Stimulated activated CD4-positive, alpha-beta T cell treated with anti-CD3 and anti-CD28 coated beads, Interleukin-12 subunit alpha, Interleukin-12 subunit beta, amount 100 ng/mL, for 4 hours (primary cell): ENCODE measurements at places on chromosomes 3 and 15.

GRCh38 chr3:126319701-126320295 lies 37.4 kb downstream of the KLF15 start:
- no peak for DNase-seq

DNA sequence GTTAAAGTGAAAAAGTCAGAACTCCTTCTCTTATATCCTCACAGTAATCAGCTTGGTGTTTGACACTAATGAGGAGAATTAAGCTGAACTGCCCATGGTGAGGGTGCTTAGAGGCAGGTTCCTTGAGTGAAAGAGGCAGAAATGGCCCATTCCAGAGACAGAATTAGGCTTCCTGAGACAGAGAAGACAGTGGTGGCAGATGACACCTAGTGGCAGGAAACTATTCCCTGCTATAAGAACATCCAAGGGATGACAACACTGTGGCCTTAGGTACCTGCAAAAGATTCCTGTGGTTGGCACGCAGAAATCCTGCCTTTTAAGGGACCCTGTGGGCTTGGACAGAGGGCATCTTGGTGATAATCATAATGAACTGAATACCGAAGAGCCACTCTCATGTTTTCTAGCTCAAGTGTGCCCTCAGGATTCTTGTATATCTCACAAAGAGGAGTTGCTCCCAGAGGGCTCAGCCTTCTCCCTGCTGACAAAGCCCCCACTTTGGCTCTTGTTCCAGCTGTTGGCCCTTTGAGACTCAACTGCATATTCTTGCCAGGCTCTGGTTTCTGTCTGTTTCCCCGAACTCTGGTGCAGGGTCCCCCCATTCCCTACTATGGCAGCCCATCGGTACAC lies 56.0 kb downstream of the KBTBD12 start:
- no peak for DNase-seq

DNA sequence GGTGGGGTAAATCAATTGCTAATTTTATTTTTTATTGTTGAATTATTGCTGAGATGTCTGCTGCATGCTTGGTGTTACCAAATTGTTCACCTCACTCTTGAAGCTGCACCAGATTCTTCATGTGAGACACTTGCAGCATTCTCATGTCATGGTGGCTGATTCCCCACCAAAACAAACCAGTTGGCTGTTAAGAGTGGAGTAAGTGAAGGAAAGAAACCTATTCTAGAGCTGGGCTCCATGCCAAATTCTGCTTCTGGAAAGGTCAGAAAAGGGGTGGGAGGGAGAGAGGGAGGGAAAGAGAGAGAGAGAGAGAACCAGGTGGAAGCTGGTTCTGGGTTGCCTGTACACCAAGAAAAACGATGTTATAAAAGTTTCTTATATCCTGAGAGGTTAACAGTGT lies 317.5 kb upstream of the THRB start:
- no peak for DNase-seq

- no peak for DNase-seq
Measured at GRCh38 chr15:68885070-68885469, 45.3 kb upstream of the SPESP1 start.

DNA sequence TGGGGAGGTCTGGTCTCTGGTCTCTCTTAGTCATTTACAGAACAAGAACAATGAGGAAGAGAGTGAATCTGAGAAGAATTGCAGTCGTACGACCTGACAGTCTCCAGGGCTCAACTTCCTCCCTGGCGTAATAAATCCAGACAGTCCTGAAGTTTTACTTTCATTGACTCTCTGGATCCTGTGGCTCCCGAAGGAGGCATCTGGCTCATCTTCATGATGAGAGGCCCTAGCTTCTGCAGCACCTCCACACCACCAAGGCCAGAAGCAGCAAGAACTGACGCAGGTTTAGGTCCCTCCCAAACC lies 11.8 kb upstream of the CYFIP1 start:
- no peak for DNase-seq

GRCh38 chr3:78880603-78881461 lies 887.0 kb downstream of the ROBO1 start:
- no peak for DNase-seq

DNA sequence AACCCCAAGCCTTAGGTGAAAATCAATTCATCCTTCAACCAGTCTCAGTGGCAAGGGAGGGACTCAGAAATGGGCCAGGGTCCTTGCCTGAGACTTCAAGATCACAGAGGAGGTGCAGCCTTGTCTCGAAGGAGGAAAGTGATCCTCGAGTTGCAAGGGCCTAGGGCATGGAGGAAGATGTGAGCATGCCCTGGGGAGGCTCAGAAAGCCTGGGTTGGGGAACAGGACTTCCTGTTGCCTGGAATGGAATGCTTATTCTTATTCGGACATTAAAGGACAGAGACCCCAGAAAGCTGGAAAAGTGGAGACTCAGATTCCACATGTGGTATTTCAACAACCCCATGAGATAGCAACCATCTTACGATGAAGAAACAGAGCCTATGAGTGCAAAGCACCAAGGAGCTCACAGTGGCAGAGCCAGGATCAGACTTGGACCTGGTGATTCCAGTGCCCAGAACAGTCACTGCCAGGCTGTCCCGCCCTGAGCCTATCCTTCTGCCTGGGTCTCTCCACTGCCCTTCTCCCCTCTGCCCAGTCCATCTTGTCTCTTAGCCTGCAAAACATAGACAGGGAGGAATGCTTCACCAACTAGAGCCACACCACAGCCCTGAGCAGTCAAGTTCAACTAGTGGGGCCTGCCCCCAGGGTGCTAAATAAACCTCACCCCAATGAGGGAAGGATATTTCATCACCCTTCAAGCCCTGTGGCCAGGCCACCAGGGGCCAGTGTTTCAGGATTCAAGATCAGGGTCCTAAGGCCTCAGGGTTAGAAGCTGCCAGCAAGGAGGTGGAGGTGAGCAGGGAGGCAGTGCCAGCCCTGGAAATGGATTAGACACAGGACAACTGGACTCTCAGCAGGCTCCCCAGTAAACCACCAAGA lies 21.9 kb downstream of the DAPK2 start:
- no peak for DNase-seq

- DNase-seq, result no peak
Measured at GRCh38 chr15:52523647-52524046, 5.0 kb downstream of the MYO5A start.

GRCh38 chr3:196193736-196194541 lies 17.3 kb downstream of the ZDHHC19 start:
- no peak for DNase-seq

DNA sequence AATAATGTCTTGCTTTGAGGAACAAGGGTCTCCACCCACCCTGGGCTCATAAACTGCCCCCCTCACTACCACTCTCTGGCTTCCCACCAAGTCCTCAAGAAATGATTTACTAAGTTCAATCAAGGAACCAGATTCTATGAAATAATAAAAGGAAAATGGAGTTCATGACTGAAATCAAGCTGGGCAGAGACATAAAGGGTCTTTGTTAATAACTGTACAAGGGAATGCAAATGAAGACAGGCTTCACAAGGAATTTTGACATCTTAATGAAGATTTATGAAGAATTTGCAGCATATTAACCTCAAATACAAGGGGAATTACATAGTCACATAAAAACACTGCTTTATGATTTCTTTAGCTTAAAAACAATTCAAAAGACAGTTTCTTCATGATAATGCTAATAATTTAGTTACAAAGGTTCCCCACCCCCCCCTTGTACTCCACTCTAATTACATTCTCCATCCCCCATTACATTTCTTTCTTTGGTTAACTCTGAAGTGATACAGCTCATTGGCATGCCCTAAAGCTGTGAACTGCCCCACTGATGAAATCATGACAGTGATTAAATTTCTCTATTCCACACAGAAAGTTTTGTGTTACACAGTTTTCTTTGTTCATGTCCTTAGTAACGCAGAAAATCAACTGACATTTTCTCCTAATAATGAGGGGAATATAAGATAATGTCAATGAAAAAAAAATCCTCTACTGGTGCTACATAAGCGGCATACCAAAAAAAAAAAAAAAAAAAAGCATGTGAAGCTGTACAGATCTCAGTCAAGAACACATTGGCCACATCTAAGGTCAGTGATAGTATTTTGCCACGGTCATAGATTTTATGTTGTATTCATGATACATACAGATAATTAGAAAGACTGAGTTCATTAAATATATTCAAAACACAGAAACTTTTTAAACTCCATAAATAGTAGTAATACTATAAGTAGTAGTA lies 54.4 kb downstream of the WWTR1 start:
- DNase-seq, result no peak

GRCh38 chr3:186917512-186918312 lies 12.6 kb upstream of the ST6GAL1 start:
- no peak for DNase-seq

DNA sequence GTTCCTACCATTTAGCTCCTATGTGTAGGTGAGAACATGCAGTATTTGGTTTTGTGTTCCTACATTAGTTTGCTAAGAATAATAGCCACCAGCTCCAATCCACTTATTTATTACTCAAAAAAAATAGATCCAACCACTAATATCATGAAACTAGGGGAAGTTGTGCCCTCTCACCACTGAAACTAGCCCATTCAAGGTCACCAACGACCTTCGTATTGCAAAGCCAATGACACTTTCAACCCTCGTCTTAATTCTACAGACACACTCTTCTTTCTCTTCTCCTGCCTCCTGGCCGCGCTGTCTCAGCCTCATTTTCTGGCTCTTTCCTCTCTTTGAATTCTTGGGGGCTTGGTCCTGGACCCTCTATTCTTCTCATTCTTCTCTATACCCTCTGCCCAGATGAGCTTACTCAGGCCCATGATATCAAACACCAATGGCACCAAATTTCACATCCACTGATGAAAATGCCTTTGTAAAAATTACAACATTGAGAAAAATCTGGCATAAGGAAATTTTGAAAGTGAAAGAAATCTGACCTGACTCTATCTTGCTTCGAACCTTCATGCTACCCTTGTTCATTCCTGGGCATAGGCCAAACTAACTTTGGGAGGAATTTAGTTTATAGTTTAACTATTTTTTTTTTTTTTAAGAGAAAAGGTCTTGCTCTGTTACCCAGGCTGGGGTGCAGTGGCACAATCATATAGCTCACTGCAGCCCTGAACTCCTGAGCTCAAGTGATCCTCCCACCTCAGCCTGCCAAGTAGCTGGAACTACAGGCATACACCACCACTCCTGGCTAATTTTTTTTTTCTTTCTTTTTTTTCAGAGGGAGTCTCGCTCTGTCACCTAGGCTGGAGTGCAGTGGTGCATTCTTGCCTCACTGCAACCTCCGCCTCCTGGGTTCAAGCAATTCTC lies 25.4 kb upstream of the LIMD1 start:
- no peak for DNase-seq

- DNase-seq, result no peak
Measured at GRCh38 chr15:63986751-63987341, 59.4 kb downstream of the DAPK2 start.

DNA sequence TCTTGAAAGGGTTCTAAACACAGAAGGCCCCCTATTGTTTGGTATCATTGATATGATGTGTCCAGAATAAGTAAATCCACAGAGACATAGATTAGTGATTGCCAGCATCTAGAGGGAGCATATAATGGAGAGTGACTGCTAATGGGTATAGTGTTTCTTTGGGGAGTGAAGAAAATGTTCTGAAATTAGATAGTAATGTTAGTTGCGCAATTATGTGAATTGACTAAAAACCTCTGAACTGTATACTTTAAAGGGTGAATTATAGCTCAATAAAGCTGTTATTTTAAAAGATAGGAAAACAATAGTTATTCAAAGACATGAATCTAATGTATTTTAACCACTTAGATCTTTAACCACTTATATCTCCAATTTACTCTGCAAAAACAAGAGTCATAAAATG lies 6.0 kb downstream of the SPICE1 start:
- DNase-seq, result no peak

GRCh38 chr15:74060251-74060650 lies 22.1 kb downstream of the GOLGA6A start:
- DNase-seq, result no peak

DNA sequence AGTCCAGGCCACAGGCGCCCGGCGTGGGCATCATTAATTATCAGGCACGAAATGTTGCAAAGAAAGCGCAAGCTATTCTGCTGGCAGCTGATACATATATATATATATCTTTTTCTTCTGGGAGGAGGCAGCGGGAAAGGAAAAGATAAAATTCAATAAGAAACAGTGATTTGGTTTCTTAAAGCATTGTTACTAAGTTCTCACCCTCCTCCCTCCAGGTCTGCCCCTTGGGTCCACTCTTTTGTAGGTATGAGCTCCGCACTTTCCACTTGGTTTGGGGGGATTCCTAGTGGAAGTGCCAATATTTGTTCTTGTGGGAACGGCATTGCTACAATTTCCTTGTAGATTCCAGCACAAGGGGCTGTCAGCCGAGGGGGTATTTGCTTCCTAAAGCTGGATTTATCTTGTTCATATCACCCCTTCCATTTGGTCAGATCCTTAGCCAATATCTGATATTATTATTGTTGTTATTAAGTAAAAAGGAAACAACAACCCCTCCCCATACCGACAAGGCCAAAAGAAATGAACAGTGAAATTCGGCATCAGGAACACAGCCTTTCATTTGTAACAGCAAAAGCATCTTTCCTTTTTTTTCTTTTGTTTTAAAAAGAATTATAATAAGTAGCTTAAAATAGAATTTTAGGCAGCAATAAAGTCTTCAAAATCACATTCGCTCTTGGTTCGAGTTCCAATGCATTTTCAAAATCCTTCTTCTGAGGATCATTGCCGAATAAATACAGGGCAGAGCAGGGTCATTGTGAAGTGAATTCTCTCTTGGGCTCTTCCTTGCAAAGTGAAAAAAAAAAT lies 15.6 kb downstream of the ZIC1 start:
- DNase-seq, result no peak

- DNase-seq, result no peak
Measured at GRCh38 chr3:36876181-36876936, 68.5 kb downstream of the TRANK1 start.

DNA sequence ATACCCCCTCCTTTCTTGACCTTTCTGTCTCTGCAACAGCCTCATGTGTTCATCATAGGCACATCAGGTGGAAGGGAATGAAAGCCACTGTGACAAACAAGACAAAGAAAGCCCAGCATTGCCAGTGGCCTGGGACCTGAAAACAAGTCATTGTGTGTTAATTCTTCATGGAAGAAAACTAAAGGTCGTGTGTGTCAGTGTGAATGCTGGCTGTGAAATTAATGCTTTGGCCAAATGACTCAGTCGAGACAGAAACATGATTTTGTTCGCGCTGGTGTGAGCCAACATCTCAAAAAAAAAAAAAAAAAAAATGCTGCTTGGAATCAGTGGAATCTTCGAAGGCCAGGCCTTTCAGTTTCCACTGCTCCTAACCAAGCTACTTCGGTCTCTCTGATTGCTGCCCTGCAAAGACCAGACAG lies 386.5 kb upstream of the PROK2 start:
- no peak for DNase-seq
